ENCODE measurements at places on chromosomes 1 and 21. TPM values are rescaled to one million over a fixed set of nuclear protein-coding genes. Genes with fewer than 3 reads are reported as not detected.

DNA sequence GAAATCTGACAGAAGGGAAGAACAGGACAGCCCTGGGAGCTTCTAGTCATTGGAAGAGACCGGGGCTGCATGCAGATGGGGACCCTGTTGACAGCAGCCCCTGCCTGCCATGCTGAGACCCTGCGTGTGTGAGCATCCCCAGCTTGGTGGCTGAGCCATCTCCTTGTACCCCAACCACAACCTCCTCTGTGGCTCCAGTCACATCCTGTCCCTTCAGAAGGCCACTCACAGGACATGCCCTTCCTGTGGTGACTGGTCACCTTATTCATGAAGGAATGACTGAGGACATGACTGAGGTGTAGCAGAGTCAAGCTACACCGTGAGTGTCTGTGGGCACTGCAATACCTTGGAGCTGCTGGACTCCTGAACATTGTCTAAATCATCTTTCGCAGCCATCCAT lies 141.8 kb upstream of the ERRFI1 start:
- no peak for DNase-seq

Gene FOXD2
- 0.30 TPM for polyA plus RNA-seq

- no peak for DNase-seq
Measured at GRCh38 chr21:42424914-42425541, 21.3 kb downstream of the UBASH3A start.

- no peak for DNase-seq
Measured at GRCh38 chr1:209802117-209802779, 3.7 kb downstream of the IRF6 start.

DNA sequence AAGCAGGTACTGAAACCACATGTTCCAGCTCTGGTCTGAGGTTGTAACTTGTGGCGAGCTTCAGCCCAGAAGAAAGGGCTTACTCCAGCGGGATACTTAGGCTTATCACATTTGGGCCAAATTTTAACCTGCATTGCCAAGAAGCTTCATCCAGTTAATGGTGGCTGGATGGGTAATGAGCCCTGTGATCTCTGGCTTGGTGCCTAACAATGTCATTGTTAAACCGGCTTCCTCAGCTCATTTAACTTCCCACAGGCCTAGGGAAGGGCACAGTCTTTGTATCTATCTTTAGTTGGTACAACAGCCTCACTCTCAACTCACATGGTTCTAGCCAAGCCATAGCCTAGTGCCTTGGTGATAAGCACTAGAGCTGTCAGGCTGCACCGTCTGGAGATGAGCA lies 43.6 kb upstream of the CCDC190 start:
- DNase-seq = no peak

GRCh38 chr1:3471356-3472087 lies 17.1 kb downstream of the ARHGEF16 start:
- no peak for DNase-seq

DNA sequence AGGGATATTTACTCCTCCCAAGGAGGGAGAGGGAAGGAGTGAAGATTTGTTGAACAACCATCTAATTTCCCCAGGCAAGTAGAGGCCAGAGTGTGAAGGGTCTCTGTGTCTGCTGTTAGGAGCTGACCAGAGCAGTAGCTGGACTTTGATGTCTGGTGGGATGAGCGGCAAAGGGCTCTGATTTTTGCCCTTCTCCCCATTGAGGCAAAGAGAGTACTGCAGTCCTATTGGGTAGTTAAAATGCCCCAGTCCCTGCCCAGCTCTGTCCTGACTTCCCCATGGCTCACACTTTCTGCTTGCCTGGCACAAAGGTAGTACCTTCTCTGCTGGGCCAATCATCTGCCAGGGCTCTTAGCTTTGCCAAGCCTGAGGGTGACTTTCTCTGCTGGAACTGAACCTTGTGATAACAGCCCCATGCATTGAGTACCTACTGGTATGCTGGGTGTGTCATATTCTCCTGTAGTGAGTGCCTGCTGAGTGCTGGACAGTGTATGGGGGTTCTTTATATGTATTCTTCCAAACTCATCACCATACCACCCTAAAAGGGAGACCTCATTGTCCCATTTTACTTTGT lies 64.0 kb upstream of the SELENON start:
- DNase-seq = no peak
